ENCODE measurements at places on chromosomes 3 and 15. TPM values are rescaled to one million over a fixed set of nuclear protein-coding genes. Genes with fewer than 3 reads are reported as not detected.

- no peak for DNase-seq
Measured at GRCh38 chr3:192433704-192434103, 293.6 kb downstream of the FGF12 start.

DNA sequence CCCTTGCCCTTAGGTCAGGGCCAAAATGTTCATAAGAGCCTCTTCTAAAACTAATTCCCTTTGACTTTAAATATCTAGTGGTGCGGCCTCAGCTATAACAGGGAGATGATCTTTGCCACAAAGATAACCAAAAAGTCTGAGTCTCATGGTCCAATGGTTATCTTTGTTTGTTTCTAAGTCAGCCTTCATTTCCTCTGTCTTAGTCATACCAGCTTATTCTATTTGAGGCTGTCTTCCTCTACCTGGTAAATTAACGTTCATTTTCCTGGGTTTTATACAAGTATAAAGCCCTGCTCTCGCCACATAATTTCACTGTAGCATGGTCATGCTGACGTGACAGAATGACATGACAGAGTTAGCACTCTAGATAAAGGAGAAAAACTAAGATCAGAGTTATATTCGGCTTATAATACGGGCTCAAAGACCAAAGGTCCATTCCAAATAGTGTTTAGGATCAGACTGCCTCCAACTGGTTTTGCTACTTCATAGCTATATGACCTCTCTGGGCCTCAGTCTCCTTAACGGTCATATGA, 18.4 kb downstream of the ZNF860 start:
- DNase-seq, result no peak

Gene PDIA5
- 5.3 TPM for total RNA-seq

DNA sequence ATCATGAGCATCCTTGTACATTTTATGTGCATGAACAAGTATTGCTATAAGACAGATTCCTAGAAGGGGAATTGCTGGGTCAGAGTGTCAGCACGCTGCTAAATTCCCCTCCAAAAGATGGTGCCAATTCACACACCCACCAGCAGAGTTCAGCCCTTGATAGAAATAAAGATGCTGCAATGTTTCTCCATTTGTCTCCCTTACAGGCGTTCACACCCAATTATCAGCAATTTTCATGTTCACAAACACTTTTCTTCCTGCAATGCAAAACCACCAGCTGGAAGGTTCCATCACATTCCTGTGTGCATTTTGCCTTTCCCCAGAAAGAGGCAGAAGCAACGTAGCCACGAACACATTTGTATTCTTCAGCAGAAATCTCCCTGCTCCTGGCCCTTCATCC, 3.3 kb upstream of the TAMM41 start:
- no peak for DNase-seq

- DNase-seq, result no peak
Measured at GRCh38 chr3:29374226-29374625, 93.4 kb downstream of the RBMS3 start.

Gene ISL2
- not detected for total RNA-seq

Gene TRIM42
- not detected for total RNA-seq

- no peak for DNase-seq
Measured at GRCh38 chr15:101433396-101433795, 56.1 kb downstream of the PCSK6 start.

DNA sequence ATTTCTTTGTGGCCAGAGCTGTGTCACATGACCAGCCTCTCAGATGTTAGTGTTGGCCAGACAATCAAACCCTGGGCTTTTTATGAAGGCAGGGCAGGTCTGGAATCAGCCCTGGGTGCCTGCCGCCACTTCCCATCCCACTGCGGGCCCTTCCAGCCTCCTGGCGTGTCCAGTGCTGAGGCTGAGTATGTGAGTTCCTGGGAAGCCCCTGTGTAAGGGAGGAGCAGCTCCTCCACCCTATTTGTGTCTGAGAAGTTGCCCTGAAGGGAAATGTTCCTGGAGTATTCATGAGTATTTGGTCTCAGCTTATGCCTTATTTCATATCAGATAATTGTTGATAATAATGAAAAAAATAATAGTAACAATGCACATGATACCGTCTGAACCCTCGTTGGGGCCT, 190.1 kb downstream of the NSMCE3 start:
- DNase-seq, result no peak

Gene ROBO1
- 4.2 TPM for total RNA-seq

Gene HRG
- total RNA-seq, result not detected

Gene IQCF2
- not detected for total RNA-seq

DNA sequence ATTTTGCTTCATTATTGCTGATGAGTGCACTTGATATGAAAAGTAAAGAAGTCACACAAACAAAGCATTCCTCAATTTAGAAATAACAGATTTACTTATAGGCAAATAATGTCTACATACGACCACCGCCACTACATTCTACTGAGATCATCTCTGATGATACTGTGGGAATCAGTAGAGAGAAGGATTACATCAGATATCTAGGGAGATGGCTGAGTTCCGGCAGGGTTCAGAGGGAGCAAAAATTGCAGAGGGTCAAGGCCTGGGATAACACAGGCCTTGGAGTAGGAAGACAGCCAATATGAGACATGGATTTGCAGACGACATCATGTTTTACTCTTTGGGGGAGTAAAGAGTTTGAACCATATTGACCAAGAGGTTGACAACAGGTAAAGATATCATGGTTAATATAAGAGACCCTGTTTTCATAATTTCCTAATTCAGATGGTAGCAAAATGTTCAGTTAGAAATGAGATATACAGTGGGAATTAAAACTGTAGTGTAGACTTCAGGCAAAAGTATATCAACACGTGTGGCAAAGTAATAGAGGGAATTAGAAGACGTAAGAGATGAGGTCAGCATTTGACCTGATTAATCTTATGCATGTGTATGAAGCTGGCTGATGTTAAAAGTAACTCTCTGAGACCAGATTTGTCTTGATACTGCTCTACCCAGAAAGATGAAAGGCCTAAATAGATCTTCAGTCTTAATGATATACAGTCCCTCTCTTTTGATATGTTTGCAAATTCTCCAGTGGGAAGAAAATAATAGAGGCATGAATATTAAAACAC, 15.6 kb downstream of the LSAMP start:
- DNase-seq, result no peak

Gene GOLGA6L10
- total RNA-seq, result 0.50 TPM

Gene NPTN
- total RNA-seq, result 184 TPM

- DNase-seq, result peak; percentile 52
Measured at GRCh38 chr15:85785887-85786780, 8.6 kb downstream of the KLHL25 start.

GRCh38 chr3:117433427-117433826, 723.8 kb downstream of the TUSC7 start:
- no peak for DNase-seq

DNA sequence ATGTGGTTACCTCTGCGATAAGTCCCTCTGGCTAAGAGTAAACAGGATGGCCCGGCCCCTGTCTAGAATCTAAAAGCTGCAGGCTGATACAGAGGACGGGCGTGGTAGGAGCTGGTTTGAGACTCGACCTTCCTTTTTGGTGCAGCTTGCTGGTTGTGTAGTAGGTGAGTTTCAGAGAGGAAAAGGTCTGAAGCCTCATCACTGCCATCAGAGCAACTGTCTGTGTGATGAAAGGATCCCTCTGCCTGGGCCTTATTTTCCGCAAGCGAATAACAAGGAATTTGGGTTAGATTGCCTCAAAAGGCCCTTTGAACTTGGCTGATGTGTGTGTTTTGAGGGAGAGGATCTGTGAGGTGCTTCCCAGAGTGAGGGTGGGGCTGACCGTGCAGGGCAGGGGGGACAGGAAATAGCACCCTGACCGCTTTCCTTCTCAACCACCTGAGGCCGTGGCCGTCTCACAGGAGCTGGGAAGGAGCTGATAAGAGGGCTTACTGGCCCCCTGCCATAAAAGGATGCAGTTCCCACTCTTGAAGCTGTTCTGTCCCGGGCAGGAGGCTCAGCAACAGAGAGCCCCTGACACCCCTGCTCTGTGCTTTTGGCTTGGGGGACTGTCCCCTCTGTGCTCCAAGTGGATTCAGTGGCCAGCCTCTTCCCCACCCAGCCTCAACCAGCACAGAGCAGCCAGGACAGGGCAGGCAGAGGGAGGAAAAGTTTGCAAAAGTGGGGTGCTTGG, 45.6 kb upstream of the TFRC start:
- no peak for DNase-seq

Gene HEG1
- 102 TPM for total RNA-seq

DNA sequence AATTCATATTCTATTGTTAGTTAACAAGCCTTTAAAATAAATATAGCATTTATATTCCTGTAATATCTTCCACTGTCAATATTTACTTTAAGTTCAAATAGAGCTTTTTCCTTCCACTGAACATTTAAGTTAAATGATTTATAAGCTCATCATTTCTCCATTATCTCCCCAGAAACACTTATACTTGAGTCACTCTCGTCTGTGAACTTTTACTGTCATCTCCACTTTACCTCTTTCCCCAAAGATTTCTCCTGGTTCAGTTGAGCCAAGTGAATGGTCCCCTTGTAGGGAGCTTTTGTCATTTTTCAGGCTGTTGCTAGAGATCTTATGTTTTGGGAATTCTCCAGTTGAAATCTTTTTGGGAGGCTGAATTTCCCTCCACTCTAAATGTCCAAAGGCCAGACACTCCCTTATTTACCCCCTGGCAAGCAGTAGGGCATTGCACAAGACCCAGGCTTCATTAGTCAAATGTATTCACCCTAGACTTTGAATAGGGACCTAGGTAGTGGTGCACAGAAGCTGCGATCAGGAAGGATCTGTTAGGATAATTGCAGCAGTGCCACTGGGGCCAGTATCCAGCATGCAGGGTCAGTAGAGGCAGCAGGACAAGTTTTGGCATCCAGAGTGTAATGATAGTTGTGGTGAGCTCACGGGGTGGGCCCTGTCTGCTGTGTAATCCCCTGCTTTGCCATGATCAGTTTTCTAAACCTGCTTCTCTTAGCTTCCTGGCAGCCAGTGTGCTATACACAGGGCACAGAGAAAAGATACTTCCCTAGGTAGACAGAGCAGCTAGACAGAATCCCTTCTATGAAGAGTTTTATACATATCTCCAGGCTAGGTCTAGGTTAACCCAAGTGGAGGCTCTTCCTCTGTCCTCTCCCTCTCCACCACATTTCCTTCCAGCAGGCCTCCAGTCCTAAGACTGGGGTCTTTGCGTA, 356.5 kb upstream of the SLCO3A1 start:
- no peak for DNase-seq

GRCh38 chr3:150094150-150094933, 123.6 kb upstream of the PFN2 start:
- no peak for DNase-seq

Gene SNX33
- 9.5 TPM for total RNA-seq

- no peak for DNase-seq
Measured at GRCh38 chr15:47374222-47374621, 343.1 kb upstream of the SEMA6D start.

DNA sequence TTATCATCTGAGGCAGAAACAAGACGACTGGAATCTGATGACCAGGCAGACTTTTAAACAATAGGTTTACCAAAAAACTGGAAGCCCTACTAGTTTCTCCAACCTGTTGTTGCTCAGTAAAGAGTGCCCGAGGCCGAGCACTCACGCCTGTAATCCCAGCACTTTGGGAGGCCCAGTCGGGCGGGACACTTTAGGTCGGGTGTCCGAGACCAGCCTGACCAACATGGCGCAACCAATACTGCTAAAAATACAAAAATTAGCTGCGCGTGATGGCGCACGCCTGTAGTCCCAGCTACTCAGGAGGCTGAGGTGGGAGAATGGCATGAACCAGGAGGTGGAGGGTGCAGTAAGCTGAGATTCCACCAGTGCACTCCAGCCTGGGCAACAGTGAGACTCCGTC, 1.1 kb upstream of the WDR5B start:
- DNase-seq, result no peak

- DNase-seq, result no peak
Measured at GRCh38 chr3:34132069-34132692, 333.8 kb downstream of the PDCD6IP start.

DNA sequence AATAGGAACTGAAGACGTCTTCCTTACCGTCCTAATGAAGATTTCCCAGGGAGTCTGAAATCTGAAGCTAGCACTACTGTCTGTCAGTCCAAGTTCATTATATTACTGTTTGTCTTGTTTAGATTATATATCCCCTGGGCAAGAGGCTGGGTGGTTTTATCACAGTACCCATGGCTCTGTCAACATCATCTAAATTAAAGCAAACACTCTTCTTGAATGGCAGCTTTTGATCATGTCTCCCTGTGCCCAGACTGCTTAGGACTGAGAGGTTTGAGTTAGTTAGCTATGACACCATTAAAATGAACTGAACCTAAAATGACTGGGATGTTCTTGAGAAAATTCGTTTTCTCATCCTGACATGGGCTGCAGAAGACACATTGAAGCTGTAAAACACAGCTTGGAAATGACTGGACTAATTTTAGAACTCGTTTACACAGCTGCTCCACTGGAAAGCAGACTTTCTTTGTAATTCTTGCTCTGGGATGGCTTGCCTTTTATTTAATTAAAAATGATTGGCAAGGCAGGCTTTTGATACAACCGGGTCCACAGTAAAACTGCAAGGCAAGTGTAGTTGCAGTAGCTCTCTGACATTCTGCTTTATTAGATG, 243.5 kb downstream of the MFSD1 start:
- DNase-seq, result no peak

Gene COL8A1
- 7.5 TPM for total RNA-seq

- DNase-seq, result no peak
Measured at GRCh38 chr3:138863776-138864113, 29.0 kb upstream of the PIK3CB start.

DNA sequence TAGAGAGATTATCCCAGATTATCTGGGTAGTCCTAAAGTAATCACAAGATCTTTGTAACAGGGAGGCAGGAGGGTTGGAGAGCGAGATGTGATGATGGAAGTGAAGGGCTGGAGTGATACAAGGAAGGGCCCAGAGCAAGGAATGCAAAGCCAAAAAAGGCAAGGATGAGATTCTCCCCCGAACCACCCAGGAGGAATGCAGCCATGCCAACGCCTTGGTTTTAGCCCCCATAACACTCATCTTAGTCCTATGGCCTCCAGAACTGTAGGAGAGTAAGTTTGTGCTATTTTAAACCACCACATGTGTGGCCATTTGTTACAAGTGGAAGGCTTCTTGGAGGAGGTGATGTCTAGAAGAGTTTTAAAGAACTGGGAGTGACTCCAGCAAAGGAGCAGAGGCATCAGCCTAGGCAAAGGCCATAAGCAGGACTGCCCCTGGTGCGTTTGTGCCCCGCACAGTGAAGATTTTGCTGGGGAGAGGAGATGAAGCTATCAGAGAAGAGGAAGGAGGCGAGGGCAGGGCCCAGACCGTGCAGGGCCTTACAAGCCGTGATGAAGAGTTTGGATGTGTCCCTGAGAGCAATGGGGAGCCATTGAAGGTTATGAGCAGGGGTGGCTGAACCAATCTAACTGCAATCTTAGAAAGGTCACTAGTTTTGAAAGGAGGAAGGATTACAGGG, 25.3 kb upstream of the CORO2B start:
- no peak for DNase-seq

GRCh38 chr3:124553178-124553577, 177.1 kb upstream of the UMPS start:
- DNase-seq, result no peak

Data from heart right ventricle (tissue), 16 donors.